ENCODE measurements at places on chromosomes 2 and 18.

GRCh38 chr2:43642363-43642762 lies 5.3 kb downstream of the PLEKHH2 start:
- no peak for DNase-seq

GRCh38 chr2:157809212-157809611 lies 66.9 kb downstream of the ACVR1 start:
- DNase-seq, result no peak

GRCh38 chr2:164655750-164656149 lies 34.5 kb upstream of the GRB14 start:
- no peak for DNase-seq

GRCh38 chr18:40313030-40313642 lies 1641.9 kb upstream of the PIK3C3 start:
- DNase-seq, result no peak

- DNase-seq, result no peak
Observed at GRCh38 chr2:32671885-32672533, 44.2 kb downstream of the TTC27 start.

DNA sequence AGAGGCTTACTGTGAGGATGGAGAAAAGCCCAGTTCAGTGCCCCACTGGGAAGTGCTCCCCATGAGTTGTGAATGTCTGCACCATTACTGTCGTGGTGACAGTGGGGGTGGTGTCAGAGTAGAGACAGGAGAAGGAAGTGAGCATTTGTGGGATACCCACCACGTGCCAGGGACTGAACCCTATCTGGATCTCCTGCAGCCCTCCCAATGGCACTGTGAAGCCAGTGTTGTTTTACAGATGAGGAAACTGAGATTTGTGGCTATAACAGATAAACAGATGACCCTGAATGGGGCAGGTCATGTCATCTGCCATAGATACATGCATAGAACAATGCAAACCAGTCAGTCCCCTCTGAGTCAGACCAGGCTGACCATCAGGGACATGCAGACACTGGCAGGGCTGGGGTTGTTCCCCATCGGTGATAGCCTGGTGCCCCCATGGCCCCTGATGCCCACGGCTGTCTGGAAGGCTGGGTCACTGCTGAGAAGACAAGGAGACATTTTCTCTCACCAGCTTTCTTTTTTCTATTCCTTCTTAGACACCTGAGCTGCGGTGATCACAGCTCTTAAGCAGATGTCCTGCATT lies 60.8 kb downstream of the EMILIN2 start:
- DNase-seq, result no peak

- DNase-seq, result no peak
Observed at GRCh38 chr2:204201507-204201906, 264.9 kb downstream of the ICOS start.

DNA sequence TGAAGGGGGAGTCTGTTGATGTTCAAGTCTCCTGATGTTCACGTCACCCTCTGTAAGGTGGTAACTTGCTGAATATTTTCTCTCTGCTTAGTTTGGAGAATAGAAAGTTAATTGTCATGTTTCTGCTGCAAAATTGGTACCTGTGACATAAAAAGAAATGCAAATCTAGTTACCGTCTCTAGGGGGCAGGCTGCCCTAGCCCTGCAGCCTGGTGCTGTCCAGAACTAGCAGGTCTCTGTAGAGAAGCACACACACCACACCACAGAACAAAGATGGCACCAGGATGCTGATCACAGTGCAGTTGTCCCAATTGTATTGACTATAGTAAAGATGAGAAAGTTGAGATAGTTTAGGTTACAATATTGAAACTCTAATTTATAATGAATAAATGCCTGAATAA lies 47.0 kb downstream of the SLC9A4 start:
- DNase-seq, result no peak

GRCh38 chr2:17790536-17790935 lies 25.7 kb upstream of the MSGN1 start:
- no peak for DNase-seq

DNA sequence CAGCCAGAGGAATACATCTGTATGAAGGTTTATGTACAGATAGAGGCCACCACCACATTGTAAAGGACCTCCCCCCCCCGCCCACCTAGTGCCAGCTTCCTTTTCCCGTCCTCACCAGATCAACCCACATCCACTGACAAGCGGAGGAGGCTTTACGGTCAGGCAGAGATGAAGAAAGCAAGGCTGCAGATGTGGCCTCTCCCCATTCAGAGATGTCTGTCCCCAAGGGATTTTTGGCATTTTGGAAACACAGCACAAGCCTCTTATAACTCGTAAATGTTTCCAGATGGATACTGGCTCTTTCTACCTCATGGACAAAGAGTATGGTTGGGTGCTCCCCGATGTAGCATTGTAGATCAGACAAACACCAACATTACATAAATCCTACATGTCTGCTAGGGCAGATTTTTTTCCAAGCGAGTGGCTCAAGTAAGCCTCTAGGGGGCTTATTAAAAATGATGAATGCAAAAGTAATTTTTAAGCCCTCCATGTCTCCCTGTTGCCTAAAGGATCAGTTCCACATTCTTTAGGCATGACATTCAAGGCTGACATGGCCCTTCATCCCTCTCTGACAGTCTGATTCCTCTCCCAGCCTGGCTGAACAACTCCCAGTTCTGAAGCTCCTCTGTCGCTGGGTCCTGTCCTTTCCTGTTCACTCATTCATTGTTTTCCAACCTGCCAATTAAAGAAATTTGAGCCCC lies 11.7 kb downstream of the VIT start:
- no peak for DNase-seq

- no peak for DNase-seq
Observed at GRCh38 chr2:15868186-15868585, 72.2 kb upstream of the MYCN start.

DNA sequence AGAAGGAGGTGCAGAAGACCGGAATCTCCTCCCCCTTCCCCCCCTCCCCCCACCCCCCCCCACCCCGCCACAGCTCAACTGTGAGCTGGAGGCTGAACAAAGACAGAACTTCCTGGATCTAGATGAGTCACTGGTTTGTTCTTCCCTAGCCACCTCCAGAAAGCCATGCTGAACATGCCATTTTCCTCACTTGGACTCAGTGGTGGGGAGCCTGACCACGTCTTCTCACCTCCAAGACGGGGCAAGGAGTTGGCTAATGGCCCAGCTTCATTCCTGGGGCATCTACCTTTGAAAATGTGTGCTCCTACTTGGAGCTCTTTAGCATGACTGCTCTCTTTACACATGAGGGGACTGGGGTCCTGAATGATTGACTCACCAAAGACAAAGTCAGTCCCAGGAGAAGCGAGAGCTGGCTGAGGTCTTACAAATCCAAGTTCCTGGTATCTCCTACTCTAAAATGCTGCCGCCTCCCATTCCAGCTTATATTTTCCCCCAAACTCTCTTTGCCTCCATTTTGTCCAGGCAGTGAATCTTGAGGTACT lies 22.6 kb upstream of the FZD5 start:
- no peak for DNase-seq

DNA sequence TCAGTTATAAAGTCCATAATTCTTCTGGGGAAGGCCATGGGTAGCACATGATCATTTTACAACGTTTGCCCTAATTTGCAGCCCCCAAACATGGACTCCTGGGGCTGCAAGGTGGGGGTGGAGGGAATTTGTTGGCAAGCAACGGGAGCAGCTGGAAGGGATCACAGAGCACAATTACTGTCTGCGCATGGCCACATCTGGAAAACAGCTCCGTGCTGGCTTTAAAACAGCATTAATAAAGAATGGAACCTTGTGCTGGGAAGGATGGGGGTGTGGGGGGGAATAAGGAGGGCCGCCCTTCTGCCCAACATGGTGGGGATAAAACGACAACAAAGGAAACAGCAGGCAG lies 60.9 kb upstream of the SLC14A2 start:
- DNase-seq, result no peak

GRCh38 chr2:235564884-235565530 lies 71.2 kb downstream of the AGAP1 start:
- no peak for DNase-seq

- no peak for DNase-seq
Observed at GRCh38 chr2:115825912-115826311, 1383.5 kb downstream of the DPP10 start.

DNA sequence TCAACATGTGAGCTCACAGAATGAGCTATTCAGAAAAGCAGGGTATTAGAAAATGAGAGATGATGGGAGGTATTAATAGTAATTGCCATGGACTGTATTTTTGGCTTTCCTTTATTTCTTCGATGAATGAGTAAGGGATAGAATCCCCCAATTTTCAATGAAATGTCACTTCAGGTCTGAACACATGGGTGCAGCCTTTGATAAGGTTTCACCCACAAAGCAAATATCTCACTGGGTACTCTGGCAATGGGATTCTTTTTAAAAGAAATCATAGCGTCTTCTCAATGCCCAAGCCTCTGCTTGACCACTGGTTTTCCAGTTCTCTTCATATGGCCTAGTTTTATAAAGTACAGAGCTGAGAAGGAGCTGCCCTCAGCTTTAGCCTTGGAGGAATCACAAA lies 610.5 kb upstream of the FANCL start:
- no peak for DNase-seq

- DNase-seq, result no peak
Observed at GRCh38 chr2:64770781-64771334, 117.1 kb upstream of the SERTAD2 start.

GRCh38 chr2:63023444-63023843 lies 27.2 kb upstream of the OTX1 start:
- no peak for DNase-seq

- no peak for DNase-seq
Observed at GRCh38 chr2:239307221-239307569, 93.6 kb downstream of the HDAC4 start.

GRCh38 chr2:32768387-32769174 lies 140.7 kb downstream of the TTC27 start:
- no peak for DNase-seq

- no peak for DNase-seq
Observed at GRCh38 chr2:53670331-53670730, 97.3 kb upstream of the CHAC2 start.

- no peak for DNase-seq
Observed at GRCh38 chr18:58556331-58557007, 72.4 kb downstream of the ALPK2 start.

DNA sequence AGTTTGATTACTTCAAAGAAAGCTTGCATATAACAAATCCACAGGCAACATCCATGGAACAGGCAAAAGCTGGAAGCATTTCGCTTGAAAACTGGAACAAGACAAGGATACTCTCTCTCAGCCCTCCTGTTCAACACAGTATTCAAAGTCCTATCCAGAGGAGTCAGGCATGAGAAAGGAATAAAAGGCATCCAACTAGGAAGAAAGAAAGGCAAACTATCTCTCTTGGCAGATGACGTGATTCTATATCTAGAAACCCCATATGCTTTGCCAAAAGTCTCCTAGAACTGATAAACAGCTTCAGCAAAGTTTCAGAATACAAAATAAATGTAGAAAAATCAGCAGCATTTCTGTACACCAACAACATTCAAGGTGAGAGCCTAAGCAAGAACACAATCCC lies 34.1 kb upstream of the MC4R start:
- no peak for DNase-seq

DNA sequence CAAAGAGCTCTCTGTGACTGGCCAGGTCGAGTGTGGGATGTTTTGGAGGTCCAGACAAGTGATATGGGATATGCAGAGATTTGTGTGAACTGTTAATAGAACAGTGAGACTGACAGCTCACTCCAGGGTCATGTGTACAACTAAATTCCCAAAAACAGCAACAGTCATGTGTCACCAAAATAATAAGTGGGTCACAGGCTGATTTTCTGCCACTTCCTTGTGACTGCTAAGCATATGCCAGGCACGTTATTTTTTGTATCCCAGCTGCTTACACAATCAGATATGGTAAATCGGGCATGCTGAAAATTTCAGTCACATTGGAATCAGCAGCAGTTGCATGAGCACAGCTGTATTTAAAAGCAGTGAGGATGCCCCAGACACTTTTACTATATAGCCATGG lies 198.7 kb downstream of the PTGR3 start:
- no peak for DNase-seq

DNA sequence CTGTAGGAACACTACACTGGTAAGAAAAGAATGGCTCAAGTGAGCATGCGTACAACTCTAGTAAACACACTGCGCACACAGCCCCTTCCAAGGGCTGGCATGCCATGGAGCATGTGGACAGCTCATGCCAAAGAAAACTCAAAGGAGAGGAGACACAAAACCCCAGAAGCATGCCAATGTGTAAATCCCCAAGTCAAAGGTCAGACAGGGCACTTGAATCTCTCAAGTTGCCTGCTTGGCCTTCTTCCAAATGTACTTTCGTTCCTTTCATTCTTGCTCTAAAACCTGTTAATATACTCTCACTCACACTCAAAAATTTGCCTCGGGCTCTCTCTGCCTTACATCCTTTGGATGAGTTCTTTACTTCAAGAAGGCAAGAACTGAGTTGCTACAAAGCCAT lies 365.3 kb downstream of the NBAS start:
- DNase-seq, result no peak

DNA sequence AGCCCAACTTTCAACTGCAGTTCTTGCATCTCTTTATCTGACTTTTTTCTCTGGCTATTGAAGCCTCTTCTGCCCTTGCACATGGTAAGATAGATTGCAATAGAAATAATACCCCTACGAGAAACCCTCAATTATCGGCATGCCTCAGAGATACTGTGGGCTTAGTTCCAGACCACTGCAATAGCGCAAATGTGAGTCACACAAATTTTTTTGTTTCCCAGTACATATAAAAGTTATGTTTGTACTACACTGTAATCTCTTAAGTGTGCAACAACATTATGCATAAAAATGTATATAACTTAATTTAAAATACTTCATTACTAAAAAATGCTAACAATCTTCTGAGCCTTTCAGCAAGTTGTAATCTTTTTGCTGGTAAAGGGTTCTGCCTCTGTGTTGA lies 124.7 kb downstream of the PDE1A start:
- DNase-seq, result no peak

- DNase-seq, result no peak
Observed at GRCh38 chr18:46624127-46624526, 32.9 kb downstream of the LOXHD1 start.

DNA sequence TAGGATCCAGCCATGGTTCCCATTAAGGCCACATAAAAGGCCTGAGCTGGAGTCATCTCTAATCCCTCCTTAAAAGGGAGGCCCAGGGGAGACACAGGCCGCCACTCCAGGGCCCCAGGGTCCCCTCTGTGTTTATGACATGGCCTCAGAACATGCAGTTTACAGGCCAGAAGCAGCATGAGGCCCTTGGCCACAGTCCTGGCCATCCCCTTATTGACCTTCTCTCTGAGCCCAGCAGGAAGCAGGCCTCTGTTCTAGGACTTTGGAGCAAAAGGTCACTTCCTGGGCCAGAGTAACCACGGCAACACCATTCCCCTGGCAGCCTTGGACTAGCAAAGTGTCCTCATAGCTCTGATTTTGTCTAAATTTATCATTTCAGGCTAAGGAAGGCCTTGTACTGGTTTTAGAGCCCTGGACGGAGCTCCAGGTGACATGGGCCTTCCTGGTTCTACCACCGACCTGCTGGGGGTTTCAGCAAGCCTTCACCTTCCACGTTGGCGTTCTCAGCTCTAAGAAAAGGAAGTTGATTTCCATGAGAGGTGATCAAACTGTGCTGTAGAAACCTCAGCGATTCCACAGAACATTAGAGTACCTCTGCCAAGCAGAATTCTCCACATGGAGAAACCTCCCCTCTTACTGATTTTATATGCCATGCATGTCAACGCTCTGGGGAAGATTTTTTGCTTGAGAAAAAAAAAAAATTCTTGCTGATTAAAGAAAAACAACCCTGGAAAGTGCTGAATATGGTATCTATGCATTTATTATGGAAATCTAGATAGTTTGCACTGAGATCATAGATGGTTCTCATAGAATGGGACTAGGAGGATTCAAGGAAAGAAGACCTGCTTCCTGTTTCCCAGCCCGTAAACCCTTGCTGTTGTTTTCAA lies 53.7 kb downstream of the HS1BP3 start:
- no peak for DNase-seq

GRCh38 chr2:170189757-170190156 lies 11.8 kb downstream of the MYO3B start:
- no peak for DNase-seq
